ENCODE measurements at places on chromosomes 6 and 20.
A peak's percentile ranks its signal among the peaks of the same experiment; 100 is the strongest.

- DNase-seq, result no peak
Observed at GRCh38 chr6:142356201-142356883, 54.5 kb downstream of the ADGRG6 start.

GRCh38 chr6:44036699-44037101, 90.6 kb downstream of the MRPL14 start:
- no peak for DNase-seq

GRCh38 chr20:64229507-64230061, 26.0 kb upstream of the PCMTD2 start:
- no peak for DNase-seq

DNA sequence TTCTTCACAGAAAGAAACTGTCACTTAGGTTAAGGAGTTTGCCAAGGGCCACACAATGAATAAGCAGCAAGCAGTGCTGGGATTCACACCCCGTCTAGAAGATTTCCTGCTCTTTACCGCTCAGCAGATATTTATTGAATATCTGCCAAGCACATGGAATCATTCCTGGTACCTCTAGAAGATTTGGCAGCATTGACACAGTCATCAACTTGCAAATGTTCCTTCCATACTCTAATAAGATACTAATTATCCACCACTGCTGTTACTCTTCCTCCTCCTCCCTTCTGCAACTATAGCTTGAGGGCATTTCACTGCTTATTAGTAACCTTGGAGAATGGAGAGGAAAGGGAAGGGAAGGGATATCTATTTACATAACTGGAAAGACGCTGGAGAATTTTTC, 13.0 kb downstream of the MOXD1 start:
- DNase-seq, result no peak

DNA sequence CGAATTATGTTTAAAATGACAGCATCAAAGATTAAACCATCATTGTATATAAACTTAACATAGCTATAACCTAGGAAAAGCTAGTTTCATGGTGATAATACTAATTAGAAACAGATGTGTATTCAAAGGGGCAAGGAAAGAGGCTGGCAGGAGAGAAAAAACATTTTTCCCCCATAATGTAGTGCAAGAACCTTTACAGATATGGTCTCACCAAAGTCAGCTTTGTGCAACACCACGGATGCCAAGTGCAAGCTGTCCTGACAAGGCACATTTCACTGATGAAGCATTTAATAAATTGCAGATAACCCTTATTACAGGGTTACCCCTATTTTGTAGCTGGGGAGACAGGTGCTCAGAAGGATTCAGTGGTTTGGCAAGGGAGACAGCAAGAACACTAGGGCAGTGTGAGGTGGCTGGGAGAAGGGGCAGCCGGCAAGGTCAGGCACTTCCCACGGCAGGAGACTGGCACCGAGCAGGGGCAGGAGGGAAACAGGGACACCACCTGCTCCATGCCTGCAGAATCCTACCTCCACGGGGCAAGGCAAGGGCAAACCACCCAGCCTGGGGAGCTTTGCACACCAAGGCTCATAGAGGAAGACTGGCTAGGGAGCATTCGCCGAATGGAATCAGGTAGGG, 6.5 kb downstream of the RPS6KA2 start:
- DNase-seq, result no peak

GRCh38 chr20:53699906-53700305, 106.3 kb upstream of the ZNF217 start:
- no peak for DNase-seq

DNA sequence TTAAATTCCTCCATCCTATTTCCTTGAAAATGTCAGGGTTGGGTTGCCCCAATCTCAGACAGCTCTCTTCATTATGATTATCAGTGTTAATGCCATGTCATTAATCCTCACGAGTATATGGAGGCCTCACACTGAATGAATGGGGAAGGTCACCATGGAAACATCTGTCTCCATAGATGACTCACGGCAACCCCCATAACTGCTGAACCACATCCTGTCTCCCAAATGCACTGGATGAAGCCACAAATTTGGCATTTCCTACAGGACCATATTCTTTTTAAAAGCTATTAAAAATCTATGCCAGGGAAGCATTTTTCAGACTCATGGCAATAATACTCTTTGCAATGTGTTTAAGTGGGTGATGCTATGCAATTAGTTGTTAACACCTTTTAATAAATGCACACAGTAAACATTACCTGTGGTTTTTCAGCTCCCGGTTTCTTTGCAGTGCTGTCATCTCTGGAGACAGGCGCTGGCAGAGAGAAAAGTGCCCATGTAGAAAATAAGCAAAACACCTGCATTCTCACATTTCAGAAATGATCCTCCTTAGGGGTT, 80.1 kb upstream of the PTPRK start:
- DNase-seq, result no peak

DNA sequence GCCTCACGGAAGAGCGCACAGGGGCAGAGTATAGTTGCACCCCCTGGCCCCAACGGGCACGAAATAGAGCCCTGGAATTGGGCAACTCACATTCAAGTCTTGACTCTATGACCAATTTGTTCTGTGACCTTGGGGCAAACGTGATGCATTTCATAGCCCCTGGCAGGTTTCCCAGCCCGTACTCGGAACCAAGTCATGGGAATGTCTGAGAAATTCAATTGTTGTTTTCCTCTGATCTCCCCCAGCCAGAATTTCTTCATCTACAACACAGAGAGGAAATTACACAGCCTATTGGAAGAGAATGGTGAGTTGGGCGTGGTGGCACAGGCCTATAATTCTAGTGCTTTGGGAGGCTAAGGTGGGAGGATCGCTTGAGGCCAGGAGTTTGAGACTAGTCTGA, 322.3 kb upstream of the SULF2 start:
- DNase-seq, result no peak

DNA sequence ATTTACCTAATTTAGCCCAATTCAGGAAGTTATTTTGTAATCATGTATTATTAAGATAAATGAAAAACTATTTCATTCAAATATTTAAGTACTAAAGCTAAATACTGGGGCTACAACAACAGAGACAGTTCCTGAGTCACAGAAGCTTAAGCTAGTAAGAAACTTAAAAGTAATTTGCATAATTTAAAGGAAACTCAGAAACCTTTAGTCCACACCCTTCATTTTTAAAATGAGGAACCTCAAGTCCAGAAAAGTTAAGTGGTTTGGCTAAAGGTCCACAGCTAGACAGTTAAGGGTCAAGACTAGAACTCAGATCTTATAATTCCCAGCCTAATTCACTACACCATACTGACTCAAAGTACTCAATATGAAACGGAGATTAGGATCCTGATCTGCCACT, 7.2 kb downstream of the LMBRD1 start:
- DNase-seq, result no peak

DNA sequence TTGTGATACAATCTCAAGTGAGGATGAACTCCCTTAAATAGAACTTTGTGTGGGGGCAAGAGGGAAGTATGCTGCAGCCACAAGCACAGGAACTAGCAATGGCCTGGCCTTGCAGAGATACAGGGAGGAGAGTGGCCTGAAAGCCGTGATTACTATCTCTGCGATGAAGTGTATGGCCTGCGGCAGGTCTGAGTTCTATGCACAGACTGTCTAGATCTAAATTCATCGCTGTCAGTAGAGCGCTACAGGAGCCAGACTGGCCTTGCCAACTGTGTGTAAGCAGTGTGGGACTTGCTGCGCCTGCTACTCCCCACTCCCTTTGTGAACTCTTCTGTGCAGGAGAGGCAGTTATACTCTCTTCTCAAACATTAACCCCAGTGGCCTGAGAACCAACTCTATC, 997.0 kb downstream of the GRIK2 start:
- DNase-seq, result no peak

DNA sequence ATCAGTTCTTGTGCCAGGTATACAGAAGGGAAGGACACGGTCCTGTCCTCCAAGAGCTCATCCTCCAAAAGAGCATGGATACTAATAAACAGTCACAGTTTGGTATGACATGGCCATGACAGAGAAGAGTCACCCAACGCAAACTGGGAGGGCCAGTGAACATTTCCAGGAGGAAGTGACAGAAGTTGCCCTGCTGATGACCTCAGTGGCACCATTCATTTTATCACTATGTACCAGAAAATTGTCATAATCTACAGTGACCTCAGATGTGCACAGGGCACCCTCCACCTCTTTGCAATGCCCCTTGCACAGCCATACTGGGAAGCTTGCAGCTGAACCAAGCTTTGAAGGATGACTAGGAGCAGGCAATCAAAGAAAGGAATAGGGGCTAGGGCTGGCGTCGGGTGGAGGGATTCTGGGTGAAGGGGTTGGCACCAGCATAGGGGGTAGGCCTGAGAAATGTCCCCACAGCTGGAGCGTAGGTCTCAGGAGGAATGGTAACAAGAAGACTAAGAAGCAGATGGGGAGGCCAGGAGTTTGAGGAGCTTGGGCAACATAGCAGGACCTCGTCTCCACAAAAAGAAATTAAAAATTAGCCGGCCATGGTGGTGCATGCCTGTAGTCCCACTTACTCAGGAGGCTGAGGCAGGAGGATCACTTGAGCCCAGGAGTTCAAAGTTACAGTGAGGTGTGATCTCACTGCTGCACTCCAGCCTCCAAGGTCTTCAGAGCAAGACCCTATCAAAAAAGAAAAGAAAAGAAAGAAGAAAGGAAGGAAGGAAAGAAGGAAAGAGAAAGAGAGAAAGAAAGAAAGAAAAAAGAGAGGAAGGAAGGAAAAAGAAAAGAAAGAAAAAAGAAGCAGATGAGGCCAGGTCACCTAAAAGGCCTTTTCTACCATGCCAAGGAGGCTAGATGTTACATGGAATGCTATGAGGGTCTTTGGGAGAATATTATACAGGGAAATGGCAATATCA, 65.3 kb upstream of the SNX9 start:
- no peak for DNase-seq

DNA sequence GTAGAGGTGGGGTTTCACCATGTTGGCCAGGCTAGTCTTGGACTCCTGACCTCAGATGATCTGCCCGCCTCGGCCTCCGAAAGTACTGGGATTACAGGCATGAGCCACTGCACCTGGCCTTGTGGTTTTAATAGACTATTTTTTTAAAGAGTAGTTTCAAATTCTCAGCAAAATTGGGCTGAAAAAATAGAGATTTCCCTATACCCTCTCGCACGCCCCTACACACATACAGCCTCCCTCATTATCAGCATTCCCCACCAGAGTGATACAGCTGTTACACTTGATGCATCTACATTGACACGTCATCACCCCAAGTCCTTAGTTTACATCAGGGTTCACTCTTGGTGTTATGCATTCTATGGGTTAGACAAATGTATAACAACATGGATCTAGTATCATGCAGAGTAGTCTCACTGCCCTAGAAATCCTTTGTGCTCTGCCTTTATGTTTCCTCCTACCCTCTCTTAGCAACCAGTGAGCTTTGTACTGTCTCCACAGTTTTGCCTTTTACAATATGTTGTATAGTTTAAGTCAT, 103.6 kb downstream of the CDYL start:
- DNase-seq, result no peak

GRCh38 chr20:36477475-36477874, 63.8 kb upstream of the MYL9 start:
- no peak for DNase-seq

DNA sequence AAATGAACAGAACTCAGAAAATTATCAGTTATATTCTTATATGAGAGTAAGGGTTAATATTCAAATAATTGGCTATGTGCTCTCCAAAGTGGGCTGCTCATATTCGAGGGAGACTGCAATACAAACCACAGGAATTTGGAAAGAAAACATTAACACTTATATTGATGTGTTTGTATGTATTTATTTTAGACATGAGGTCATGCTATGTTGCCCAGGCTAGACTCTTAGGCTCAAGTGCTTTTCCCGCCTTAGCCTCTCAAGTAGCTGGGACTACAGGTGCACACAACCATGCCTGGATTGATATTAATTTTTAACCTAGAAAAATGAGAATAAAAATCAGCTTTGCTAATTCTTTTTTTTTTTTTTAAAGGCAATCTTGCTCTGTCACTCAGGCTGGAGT, 35.0 kb downstream of the BTBD9 start:
- DNase-seq, result no peak

GRCh38 chr6:134115715-134116074, 63.3 kb upstream of the SLC2A12 start:
- no peak for DNase-seq

DNA sequence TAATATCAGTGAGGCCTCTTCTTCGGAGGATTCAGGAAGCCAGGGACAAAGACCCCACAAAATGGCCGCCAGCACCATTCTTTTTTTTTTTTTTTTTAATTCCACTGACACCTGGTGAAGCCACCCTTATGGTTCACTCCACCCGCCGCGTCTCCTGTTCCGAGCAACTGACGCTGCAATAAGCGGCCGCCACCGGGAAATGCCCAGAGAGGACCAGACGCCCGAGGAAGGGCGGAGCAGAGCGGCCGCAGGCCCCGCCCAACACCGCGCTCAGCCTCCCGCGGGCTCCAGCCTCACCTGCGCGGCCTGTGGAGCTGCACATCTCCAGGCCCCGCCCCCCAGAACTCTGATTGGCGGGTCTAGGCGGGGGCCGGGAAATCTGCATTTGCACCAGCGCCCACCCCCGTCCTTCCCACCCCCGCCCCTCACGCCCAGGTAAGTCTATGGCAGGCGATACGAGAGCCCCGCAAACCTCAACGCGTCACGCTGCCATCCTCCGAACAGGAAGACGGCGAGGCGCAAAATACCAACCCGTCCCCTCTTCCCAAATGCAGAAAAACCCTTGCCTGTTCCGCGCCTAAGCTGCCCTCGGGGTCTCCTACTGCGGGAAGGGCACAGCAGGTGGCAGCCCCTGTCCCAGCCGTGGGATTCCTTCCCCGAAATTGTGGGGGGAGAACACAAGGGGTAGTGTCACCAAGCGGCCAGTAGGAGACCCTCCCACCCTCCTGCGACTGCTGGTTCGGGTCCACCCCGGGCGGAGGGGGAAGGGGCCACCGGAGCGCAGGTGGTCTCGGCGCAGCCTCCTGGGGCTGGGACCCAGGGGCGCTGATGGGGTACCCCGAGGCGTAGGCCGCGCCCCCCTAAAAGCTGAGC, 960 bp downstream of the ATP9A start:
- DNase-seq, result peak; percentile 99

- no peak for DNase-seq
Observed at GRCh38 chr6:115456848-115457247, 603.8 kb downstream of the FRK start.

GRCh38 chr20:13012886-13013285, 4.1 kb downstream of the SPTLC3 start:
- DNase-seq, result no peak

DNA sequence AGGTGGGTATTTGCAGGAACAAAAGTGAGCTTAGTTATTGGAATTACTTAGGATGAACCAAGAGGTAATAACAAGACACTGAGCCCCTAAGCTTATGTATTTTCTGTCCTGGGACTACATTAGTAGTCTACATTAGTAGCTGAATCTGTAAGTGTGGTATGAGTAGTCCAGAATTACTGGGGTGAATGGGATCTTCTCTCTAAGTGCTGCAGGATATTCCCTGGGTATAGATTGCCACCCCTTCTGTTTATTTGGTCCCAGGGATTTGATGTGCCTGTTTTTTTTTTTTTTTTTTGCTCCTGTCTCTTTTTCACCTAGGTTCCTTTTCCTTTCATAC, 5.9 kb downstream of the CD2AP start:
- no peak for DNase-seq

- DNase-seq, result no peak
Observed at GRCh38 chr6:43434001-43434840, 6.9 kb downstream of the ABCC10 start.

- DNase-seq, result no peak
Observed at GRCh38 chr6:64782877-64783276, 924.1 kb downstream of the EYS start.

Measured in Caco-2 (cell line).